Upper lobe of left lung (tissue), 6 donors: ENCODE measurements at places on chromosomes 13 and 19. TPM values are rescaled to one million over a fixed set of nuclear protein-coding genes. Genes with fewer than 3 reads are reported as not detected.

GRCh38 chr13:48603375-48603774 is 50.4 kb upstream of the CYSLTR2 start:
- DNase-seq = no peak

- peak; percentile 95 for DNase-seq
These were observed at the start of gene RCBTB1 for GRCh38 chr13:49585220-49586157. RCBTB1 (minus strand) TSS chr13:49585558; CDS start chr13:49567279, 18,279 bp downstream.

DNA sequence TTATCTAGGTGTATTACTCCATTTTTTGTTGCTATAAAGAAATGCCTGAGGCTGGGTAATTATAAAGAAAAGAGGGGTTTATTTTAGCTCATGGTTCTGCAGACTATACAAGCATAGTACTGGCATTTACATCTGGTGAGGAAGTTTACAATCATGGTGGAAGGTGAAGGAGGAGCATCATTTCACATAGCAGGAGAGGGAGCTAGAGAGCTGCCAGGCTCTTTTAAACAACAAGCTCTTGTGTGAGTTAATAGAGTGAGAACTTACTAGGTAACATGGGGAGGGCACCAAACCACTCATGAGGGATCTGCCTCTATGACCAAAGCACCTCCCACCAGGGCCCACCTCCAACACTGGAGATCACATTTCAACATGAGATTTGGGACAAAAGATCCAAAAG is 221.7 kb upstream of the GPC6 start:
- no peak for DNase-seq

DNA sequence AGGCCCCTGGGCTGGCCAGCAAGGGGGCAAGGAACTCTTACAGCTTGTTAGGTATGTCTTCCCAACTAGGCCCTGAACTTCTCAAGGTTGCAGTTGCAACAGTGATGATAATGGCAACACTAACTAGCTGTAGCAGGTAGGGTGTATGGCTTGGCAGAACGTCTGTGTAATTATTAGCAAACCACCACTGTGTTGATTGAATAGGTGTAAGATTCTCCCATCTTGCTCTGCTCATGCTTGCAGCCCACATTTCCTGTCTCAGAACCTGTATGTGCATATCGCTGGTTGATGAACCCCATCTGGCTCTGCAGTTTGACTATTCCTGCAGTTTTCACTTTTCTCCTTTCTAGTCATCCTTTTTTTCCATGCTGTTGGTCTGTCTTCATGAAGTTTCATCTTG is 178.8 kb downstream of the KATNAL1 start:
- no peak for DNase-seq

DNA sequence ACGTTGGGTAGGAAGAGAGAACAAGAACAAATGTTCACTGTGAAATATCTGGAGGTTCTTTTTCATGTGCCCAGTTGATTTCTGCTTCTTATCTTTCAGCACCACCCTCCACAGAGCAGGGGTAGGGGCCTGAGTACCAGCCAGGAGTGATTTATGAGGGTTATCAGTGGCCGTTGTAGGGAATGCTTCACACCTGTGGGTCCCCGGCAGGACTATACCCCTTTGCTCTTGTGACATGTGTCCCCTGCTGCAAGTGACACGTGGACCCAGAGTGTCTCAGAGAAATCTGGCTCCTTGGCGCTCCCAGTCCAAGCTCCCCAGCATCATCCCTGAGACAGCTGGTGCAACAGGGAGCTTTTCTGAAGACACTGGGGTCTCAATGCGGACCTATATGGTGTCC is 29.7 kb downstream of the SIAH3 start:
- no peak for DNase-seq

DNA sequence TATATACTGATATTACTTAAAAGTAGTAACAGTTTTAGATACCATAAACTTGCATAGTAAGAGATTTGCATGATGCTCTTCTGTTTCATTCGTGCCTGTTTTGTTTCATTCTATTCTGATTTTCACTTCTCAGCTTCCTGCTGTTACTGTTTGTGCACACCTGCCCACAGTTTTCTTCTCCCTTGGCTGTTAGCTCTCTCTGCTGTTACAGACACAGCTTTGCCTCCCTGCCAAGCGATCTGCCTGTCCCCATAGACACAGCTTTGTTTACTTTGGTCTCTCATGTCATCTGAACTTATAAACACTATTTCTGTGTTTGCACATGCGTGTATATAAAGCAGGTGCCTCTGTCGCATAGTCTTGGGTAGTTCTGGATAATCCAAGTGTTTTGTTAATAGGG is 21.4 kb upstream of the UPF3A start:
- DNase-seq = no peak

DNA sequence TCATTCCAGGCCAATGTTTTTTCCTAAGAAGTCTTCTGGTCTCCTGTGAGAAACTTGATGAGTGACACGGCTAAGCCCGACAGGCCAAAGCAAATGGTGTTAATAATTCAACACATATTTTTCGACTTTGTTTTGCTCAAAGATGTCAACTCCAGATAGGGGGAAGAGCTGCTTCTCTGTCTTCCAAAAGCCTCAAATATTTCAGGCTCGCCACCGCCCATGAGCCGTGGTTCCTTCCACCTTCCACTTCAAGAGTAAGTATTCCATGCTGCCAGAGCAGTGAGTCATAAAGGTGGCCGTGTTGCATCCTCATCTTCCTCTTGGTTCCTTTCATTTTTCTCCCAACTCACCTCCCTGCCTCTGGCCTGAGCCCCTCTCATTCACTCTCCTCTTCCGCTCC is 272.6 kb downstream of the EFNB2 start:
- no peak for DNase-seq

- DNase-seq = no peak
These were observed 6.4 kb upstream of the LGALS13 start for GRCh38 chr19:39595950-39596349.

DNA sequence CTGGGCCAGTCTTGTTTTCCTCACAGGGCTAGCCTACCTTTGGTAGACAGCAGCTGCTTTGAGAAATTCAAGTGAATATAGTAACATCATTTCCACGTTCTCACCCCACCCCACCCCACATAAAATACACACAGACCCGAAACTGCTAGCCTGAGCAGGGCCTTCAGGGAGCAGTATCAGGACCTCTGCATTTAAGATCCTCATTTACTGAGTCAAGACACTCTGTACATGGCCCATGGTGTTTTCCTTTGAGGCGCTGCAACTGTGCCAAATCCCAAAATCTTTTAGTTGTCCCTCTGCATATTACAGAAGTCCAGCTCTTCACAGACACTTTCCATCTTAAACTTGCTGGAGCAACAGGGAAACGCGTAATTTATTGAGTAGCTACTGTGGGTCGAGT is 43.0 kb downstream of the ESD start:
- no peak for DNase-seq

GRCh38 chr19:32287086-32287485 is 58.3 kb upstream of the ZNF507 start:
- DNase-seq = no peak

- no peak for DNase-seq
These were observed 17.3 kb downstream of the DEDD2 start for GRCh38 chr19:42200116-42200715.

DNA sequence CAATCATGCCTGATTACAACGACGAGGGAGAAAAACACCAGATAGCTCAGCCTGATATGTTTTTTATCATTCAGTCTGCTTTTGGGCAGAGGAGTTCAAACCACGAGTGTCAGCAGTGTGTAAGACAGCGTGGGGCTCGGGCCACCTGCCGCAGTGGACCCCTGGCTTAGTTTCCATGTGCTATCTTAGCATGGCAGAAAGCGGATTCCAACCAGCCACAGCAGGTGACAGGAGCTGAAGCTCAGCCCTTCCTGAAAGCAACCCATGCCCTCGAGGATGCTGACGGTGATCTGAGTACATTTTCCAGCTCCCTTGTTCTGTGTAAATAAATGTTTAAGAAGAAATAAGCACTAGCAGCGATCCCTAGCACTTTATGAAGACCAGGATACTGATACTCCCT is 32.2 kb upstream of the MBNL2 start:
- DNase-seq = peak; percentile 29

DNA sequence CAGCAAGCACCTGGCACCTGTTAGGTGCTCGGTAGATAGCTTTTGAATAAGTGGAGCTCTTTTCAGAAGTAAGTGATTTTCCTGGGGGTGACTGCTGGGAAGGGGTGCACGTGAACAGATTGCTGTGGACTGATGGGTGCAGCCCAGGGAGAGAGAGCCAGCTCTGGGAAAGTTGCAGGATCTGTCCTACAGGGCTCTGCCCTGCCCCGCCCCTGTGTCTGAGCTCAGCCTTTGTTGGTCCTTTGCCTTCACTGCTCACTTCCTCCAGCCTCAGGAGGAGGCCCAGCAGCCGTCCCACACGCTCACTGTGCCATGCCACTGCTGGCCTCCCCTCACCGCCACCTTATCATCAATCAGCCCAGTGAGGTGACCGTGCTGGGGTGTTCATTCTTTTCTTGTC is 33.7 kb upstream of the TEX29 start:
- DNase-seq = no peak

DNA sequence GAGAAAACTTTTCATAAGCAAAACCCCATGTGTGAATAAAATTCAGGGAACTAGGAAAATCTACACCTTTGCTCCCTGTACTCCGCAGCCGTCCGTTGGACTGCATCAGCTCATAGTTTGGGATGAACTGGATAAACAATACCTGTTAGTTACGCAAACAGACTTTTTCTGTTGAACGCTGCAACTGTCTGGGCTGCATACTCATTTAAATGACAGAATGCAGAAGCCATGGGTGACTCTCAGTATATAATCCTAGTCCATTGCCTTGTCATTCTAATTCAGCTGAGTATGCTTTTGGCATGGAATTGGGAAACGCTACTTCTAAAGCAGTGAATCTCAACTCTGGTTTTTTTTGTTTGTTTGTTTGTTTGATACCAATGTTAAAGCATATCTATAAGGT is 151.6 kb downstream of the SLITRK1 start:
- DNase-seq = no peak

DNA sequence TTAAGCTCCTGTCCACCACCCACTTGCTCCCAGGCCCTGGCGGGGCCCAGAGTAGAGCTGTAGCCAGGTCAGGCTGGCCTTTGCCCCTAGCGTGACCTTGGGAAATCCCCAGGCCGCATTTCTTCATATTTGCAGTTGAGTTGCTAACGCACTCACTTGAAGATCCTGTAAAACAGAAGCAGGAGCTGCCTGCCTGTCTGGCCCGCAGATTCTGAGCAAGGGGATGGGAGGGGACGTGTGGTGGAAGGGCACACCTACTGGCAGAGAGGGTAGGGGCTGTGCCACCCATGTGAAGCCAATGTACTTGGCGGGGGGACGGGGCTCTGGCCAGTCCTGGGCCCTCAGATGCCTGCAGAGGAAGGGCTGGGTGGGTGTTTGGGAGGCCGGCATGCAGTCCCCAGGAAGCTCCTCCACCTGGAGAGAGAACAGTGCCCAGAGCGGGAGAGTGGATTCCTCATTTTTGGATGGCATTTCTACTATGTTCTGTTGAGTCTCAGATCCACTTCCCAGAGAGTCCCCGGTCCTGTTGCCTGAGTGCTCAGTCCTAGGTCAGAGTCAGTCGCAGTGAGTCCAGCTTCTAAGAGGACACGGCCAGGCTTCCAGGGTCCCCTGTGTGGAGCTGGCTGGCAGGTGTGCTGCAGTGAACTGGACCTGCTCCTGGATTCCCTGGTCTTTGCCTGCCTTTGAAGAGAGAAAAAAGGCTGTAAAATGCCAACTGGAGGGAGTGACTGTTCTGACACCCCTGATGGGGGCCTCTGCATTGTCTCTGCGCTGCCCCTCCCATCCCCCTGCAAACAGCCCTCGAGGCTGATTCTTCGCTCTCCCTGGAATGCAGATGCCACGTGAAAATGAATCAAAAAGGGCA is 62.9 kb downstream of the GGACT start:
- DNase-seq = no peak

- no peak for DNase-seq
These were observed 237.5 kb downstream of the TSHZ3 start for GRCh38 chr19:31111741-31112140.

GRCh38 chr19:5394551-5395505 is 54.2 kb upstream of the PTPRS start:
- DNase-seq = no peak

GRCh38 chr19:16894080-16894479 is 5.3 kb downstream of the F2RL3 start:
- DNase-seq = no peak

GRCh38 chr19:11014403-11014911 is 53.6 kb downstream of the SMARCA4 start:
- no peak for DNase-seq

DNA sequence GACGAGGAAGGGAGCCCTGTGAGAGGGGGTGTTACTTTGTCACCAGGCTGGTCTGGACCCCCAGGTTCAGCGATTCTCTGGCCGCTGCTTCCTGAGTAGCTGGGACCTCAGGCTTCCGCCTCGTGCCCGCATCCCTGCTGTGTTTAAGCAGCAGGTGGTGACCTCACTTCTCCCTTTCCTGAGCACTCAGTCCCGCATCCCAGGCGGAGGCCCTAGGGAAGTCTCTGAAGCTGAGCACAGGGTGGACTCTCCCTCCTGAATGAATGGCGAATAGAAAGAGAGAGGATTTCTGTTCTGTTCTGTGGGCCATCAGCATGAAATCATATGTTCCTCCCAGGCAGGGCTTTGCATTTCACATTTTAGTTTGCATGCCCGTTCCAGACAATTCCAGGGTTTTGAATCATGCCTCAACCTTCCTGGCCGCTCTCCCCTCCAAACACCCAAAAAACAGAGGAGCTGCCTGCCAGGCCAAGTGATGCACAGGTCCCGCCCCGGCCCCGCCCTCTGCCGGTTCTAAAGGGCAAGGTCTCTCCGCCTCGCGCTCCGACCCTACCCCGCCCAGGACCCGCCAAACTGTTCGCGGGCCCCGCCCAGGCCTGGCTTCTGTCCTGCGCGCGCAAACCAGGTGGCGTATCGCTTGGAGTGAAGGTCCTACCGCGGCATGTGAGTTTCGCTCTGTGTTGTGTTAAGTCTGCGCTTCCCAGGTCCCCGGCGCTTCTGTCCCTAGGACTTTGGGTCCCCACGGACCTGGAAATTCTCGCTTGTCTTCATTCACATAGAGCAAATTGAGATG is 35.1 kb upstream of the ZNF808 start:
- DNase-seq = no peak

DNA sequence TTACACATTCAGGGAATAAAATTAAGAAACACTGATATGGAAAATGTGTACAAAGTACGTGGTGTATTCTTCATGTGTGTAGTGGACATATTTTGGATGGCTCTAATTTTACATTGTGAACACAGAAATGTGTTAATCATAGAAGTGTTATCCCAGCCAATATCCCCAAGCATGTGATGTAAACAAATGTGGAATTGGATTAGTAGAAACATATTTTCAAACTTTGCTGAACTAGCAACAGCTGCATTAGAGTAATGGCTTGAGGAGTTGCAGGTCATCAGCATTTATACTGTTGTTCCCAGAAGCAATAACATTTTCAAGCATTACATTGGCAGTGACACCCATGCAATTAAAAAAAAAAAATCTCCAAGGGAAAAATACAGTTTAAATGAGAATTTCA is 600.6 kb downstream of the SLITRK1 start:
- no peak for DNase-seq

GRCh38 chr13:99320693-99321481 is 13.7 kb upstream of the GPR183 start:
- DNase-seq = no peak

TNFSF9 gene
- total RNA-seq = 6.7 TPM

NAPA gene
- total RNA-seq = 153 TPM

FCHO1 gene
- total RNA-seq = 4.9 TPM

MAST3 gene
- 29.9 TPM for total RNA-seq

SLITRK6 gene
- total RNA-seq = 2.7 TPM

ZNF563 gene
- total RNA-seq = 21.0 TPM

ZNF432 gene
- total RNA-seq = 14.7 TPM

CD209 gene
- 0.61 TPM for total RNA-seq

C13orf42 gene
- not detected for total RNA-seq

ZNF433 gene
- 7.5 TPM for total RNA-seq

COL5A3 gene
- 31.4 TPM for total RNA-seq

ZNF527 gene
- total RNA-seq = 3.5 TPM

CD22 gene
- 31.5 TPM for total RNA-seq

SPACA7 gene
- not detected for total RNA-seq
